ENCODE measurements at places on chromosomes 1 and 21. TPM values are rescaled to one million over a fixed set of nuclear protein-coding genes. Genes with fewer than 3 reads are reported as not detected.
A peak's percentile ranks its signal among the peaks of the same experiment; 100 is the strongest.

- DNase-seq, result no peak
Observed at GRCh38 chr1:115310581-115311473, 27.2 kb downstream of the NGF start.

The RSPO1 gene
- total RNA-seq, result not detected

DNA sequence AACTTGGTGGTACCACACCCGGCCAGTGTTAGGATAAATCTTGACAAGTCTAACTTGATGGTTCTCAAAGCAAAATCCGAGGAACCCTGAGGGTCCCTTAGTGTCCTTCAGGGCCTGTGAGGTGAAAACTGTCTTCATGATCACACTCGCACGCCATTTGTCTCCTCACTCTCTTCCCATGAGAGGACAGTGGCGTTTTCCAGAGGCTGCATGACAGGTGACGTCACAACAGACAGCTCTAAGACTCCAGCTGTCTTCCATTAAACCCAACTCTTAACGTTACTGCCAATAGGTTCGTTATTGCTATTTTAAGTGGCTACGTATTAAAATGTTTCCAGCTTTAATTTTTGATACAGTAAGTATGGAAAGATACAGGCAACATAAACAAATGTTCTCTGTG, 13.8 kb downstream of the CFAP74 start:
- DNase-seq, result no peak

- no peak for DNase-seq
Observed at GRCh38 chr1:63935553-63935952, 161.7 kb downstream of the ROR1 start.

DNA sequence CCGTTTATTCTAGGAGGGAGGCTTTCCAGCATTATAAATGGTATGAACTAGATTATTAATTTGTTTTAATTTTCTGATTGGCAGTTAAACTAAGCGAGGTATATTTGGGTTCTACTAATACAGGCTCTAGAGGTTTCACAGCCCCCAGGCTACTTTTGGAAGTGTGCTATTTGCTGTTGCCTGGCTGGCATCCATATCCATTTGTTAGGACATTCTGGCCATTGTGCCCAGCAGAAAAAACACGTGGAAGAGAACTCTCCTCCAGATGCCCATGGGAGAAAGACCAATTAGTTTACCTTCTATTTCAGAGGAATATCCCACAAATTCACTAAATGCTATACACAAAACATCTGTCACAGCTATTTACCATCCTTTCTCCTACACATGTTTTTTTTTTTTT, 29.3 kb downstream of the MACO1 start:
- no peak for DNase-seq

DNA sequence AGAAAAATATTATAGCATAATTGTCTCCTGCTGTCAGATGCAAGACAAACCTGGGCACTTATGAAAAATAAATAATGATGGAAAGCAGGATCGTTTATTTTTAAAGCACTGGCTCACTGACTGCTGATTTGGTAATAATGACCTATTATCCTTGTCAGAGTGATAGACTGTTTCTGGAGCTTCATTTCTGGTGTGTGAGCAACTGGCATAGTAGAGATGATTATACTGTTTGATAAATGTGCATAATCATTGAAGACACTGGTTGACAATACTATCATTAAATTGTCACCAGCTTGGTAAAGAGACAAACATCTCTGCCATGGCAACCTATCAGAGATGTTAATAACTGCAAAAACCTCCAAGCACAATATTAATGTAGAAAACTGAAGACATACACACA, 179.9 kb upstream of the ZNF644 start:
- DNase-seq, result no peak

The SMYD2 gene
- total RNA-seq, result 75.5 TPM

GRCh38 chr1:54665852-54666251, 24.3 kb downstream of the MROH7 start:
- DNase-seq, result no peak

- DNase-seq, result no peak
Observed at GRCh38 chr1:110083866-110084226, 13.4 kb upstream of the ALX3 start.

DNA sequence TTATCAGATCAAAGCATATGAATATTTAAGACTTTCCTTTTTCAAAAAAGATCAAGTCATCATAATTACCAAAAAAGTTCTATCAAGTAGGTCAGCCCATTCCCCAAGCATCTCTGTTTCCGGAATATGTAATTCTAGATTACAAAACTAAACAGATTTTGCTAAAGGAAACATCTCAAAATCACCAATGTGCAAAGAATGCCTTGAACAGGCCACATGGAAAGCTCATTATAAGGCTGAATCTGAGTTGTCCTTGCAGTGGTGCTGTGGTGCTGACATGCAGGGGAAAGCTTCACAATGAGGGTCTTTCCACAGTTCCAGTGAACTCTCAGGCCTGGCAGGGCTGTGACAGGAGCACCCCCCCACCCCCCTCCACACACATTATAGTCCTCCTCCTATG, 240.9 kb downstream of the OMA1 start:
- no peak for DNase-seq

The HIVEP3 gene
- 5.4 TPM for total RNA-seq

The PDZK1 gene
- total RNA-seq, result 5.3 TPM

GRCh38 chr1:247293047-247293446, 37.2 kb downstream of the VN1R5 start:
- no peak for DNase-seq

The NBPF6 gene
- 2.5 TPM for total RNA-seq

DNA sequence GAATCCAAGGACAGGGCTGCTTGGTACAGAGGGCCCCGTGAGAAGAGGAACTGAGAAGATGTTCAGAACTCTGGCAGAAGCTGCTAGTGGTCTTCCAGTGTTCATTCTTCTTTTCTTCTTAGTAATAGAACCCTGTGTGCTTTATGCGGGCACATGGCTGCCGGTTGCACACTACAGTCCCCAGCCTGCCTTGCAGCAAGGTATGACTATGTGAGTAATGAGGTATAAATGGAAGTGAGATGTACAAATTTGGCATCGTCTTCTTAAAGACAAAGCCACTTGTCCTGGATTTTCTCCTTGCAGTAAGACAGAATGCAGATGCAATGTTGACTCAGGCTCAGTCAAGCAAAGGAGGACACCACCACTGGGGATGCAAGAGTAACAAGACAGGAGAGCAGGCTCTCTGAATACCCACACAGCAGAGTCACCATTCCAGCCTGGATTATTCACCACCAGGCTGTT, 15.0 kb upstream of the ATP1B1 start:
- no peak for DNase-seq

GRCh38 chr21:18424276-18424675, 20.7 kb upstream of the TMPRSS15 start:
- no peak for DNase-seq

The NBPF4 gene
- total RNA-seq, result 0.60 TPM

- no peak for DNase-seq
Observed at GRCh38 chr1:233289676-233290075, 5.8 kb downstream of the PCNX2 start.

DNA sequence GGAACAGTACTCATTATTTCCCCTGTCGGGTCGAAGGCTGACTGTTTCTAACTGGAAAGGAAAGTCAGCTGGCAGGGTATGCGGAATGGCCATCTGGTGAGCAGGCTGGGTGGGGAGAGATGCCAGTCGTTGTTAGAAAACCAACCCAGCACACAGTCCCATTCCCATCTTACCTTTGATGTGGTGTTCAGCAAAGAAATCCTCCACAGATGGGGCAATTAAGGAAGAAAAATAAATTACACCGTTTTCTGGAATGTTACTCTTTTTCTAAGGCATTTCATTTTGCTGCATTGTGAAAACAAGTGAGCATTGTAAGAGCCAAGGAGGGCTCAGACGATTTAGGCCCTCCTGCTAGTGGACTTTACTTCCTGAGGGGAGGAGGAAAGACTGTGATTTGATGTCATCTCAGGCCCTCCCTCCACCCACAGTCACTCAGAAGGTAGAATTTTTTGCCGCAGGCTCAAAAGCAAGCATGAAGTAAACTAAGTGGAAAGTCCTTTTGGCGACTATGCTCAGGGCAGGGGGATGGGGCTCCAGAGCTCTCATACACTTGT, at the start of gene SLC16A4:
Gene SLC16A4, minus strand, starts transcription at position 335 of the 554 bp plus-strand sequence. CDS start 1,703 bp downstream, outside the sequence.
- peak; percentile 88 for DNase-seq

- no peak for DNase-seq
Observed at GRCh38 chr1:110067893-110068645, 2.4 kb downstream of the ALX3 start.

The OR2G2 gene
- not detected for total RNA-seq

DNA sequence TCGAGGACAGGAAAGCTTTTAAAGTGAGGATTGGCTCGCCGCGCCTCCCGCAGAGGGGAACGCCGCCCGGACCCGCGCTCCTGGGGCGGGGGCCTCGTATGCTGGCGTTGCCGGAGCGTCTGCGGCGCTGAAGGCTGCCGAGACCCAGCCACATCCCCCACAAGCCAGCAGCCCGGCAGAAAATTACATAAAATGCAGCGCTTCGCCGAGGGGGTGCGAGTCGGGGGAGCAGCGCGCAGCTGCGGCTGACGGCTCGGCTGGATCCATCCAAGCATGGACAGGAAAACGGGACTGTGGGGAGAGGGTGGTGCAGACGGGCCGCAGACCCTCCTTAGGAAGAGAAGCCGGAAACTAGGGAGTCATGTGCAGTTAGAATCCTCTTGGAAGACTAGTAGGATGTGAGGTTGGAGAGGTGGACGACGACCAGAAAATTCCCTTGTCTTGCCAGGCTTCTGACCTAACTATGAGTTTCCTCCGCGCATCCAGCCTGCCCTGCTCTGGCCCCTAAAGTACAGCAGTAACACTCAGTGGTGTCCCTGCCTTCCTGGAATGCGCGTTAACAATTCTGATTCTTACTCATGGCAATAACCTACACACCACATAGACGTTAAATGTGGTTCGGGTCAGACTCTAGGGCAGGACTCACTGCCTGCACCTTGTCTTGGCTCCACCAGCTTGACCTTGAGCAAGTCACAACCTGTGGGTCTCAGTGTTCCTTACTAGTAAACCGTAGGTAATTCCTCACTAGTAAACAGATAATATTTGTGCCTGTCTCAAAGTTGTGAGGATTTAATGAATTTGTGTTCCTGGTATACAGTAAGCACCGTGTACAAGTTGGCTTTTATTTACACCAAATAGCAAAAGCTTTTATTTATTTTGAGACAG, 953 bp upstream of the BRWD1 start:
- peak; percentile 58 for DNase-seq

DNA sequence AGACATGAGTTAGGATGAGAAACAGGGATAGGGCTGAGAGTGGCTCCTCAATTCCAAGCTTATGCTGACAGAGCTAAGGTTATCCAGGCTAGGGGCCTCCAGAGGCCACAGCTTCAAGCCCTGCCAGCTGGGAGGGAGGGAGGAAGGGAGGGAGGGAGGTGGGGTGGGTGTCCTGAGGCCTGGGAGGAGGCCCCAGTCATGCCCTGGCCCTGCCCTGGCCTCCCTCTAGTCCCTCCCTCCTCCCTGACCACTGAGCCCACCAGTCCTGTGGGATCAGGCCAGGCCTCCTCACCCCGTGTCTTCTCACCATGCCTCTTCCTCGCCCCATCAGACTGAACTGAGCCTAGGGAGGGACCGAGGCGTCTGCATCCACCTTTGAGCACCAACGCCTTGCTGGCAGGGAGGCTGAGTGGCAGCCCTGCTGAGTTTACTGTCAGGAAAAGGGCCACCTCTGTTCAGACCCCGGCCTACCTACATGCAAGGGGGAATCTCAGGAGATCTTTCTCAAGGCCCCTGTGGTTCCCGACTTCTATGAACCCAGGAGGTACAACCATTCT, 116.1 kb downstream of the NPHP4 start:
- DNase-seq, result no peak

- no peak for DNase-seq
Observed at GRCh38 chr1:94351481-94351880, 66.7 kb upstream of the ABCD3 start.

The BRDT gene
- not detected for total RNA-seq

DNA sequence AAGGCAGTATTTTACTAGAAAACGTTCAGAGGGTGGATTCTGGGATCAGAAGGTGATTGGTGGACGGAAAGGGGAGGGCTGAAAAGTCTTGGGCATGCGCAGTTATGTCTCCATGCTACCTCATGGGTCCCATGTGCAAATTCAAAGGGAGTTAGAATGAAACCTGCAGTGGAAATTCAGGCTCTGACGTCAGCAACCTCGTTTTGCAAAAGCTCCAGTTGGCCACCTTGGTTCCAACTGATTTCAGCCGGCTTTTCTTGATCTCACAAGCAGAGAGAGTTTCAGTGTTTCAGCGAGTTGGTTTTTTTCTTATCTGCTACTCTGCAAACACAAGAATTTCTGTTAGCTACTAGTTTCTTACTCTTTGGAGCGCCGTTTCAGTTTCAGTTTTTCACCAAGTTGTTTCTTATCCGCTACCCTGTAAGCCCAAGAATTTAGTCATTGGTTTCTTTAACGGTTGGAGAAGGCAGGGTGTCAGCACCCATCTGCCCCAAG, 69.8 kb upstream of the PGBD5 start:
- DNase-seq, result peak; percentile 63

GRCh38 chr1:207414606-207415108, 39.5 kb upstream of the CR2 start:
- DNase-seq, result no peak

All from RPMI7951 (cell line).